SK-N-DZ (cell line): ENCODE measurements at places on chromosomes 3 and 15.

- DNase-seq: no peak
Observed at GRCh38 chr3:195403841-195404408, 38.9 kb downstream of the ACAP2 start.

DNA sequence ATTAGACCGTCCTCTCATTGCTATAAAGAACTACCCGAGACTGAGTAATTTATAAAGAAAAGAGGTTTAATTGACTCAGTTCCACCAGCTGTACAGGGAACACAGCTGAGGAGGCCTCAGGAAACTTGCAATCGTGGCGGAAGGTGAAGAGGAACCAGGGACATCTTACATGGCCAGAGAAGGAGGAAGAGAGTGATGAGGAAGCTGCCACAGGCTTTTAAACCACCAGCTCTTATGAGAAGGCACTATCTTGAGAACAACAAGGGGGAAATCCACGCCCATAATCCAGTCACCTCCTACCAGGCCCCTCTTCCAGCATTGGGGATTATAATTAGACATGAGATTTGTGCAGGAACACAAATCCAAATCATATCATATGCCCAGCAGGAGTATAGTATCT lies 138.5 kb downstream of the ALCAM start:
- peak; percentile 80 for DNase-seq

DNA sequence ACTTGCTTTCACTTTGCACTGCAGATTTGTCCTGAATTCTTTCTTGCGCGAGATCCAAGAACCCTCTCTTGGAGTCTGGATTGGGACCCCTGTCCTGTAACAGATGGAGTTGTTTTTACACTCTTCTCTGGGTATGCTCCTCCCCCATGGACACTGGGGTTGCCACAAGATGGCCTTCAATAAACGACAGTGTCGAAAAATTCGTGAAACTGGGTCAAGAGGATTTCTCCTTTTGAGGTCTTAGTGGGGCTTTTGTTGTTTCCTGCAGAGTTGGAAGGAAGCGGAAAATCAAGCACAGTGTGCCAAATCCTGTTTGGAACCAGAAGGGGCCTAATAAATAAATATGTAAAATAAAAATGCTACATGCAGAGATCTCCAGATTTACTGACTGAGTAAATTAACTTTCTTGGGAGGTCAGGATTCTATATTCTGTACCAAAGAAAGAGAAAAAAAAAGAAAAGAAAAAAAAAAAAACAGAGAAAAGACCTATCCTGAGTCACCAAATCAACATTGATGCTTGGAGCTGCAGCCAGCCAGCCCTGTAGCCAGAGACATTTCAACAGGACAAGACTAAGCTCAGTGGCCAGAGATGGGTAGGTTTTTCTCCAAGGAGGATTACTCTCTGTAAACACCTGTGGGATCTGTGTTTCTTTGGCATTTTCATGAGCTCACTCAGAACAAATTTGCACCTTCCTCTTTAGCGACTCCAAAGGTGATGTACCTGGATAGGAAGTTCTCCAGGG lies 24.8 kb downstream of the CCDC80 start:
- DNase-seq: no peak

- peak; percentile 8 for DNase-seq
Observed at GRCh38 chr3:47283193-47283537, 421 bp downstream of the KLHL18 start.

- DNase-seq: no peak
Observed at GRCh38 chr15:101128221-101129015, 123.4 kb downstream of the CHSY1 start.

DNA sequence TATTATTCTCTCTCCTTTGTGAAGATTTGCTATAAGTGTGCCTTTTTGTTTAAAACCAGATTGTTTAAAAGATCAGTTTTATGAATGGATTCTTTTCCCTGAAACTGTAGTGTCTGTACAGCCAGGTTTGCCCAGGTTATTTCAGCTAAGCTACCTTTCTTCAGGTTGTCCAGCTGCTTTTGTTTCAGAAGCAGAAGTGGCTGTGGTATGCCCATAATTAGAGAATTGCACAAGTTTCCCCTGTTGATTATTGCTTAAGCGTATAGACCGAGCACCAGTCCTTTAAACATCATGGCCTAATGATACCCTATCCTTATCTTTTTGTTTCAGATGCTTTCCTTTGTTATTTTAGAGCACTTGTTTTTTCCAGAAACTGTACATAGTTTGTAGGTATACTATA lies 10.2 kb downstream of the ASB7 start:
- no peak for DNase-seq
